ENCODE measurements at places on chromosomes 5 and 9.

DNA sequence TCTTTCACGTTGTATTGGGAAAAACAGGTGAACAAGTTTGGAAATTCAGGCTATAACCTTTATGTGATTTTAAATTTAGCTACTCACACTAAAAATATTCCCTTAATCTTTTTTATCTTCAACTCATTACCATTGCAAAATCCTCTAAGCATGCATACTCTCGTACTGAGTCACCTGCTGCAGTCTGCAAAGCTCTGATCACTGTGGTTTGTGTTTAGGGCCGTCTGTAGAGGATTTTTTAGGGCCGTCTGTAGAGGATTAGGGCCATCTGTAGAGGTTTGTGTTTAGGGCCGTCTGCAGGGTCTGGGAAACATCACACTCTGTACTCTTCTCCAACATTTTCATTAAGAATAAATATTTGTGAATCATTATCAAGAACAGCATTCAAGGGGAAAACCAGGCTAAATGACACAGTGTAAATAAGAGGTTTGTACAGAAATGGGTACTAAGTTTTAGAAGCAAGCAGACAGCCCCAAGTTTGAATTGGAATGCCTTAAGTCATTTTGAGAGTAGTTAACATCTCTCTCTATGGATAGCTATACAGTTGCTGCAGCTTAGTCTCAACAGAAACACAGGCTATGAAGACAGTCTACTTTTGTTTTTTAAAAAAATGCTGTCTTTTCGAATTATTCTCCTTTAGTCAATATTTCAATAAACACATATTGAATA, 155.0 kb upstream of the TSLP start:
- no peak overlapping the region for H3K4me3 ChIP-seq
- peaks cover 30% of the 10 kb centered on the region for H3K4me1 ChIP-seq
- no peaks in the 10 kb centered on the region for H3K27me3 ChIP-seq
- peak overlapping the region; percentile 60 for H3K27ac ChIP-seq

GRCh38 chr5:35182910-35183535, 47.3 kb downstream of the PRLR start:
- no peak overlapping the region for H3K27ac ChIP-seq
- no peaks in the 10 kb centered on the region for H3K27me3 ChIP-seq
- H3K4me3 ChIP-seq: no peak overlapping the region
- H3K36me3 ChIP-seq: no peaks in the 10 kb centered on the region
- no peaks in the 10 kb centered on the region for H3K4me1 ChIP-seq

- no peaks in the 10 kb centered on the region for H3K4me1 ChIP-seq
- no peaks in the 10 kb centered on the region for H3K36me3 ChIP-seq
- H3K27me3 ChIP-seq: no peaks in the 10 kb centered on the region
- H3K4me3 ChIP-seq: no peak overlapping the region
- no peak for DNase-seq
Measured at GRCh38 chr9:136645352-136645902, 17.3 kb upstream of the EGFL7 start.

DNA sequence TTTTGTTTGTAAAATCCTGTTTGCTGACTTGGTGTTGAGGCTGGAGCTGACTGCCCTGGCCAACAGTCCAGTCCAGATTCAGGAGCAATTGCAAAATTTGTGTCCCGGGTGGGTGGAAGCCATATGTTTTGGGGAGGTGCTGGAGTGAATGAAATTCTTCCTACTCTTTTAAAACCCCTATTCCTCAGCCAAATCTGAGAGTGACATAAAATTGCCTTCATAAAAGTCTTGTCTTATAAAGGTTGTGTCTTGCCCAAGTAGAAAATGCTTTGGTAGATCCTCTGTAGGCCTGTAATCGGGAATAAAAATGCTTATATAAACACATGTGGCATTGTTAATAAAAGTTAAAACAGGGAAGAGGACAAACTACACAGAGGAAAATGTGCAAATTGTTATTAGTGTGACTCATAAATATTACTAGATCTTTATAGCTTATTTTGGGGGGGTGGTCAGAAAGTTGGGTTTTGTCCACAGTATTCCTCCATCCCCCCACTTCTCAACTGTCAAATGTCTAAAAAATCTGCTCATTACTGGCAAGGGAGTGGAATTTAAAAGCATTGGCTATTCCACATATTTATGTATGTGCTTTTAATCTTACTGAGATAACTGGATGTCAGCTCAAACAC, 45.6 kb downstream of the NNT start:
- peaks cover 52% of the 10 kb centered on the region for H3K36me3 ChIP-seq
- peaks cover 11% of the 10 kb centered on the region for H3K4me1 ChIP-seq
- no peak for DNase-seq
- H3K4me3 ChIP-seq: no peak overlapping the region
- peak overlapping the region; percentile 72 for H3K27ac ChIP-seq

DNA sequence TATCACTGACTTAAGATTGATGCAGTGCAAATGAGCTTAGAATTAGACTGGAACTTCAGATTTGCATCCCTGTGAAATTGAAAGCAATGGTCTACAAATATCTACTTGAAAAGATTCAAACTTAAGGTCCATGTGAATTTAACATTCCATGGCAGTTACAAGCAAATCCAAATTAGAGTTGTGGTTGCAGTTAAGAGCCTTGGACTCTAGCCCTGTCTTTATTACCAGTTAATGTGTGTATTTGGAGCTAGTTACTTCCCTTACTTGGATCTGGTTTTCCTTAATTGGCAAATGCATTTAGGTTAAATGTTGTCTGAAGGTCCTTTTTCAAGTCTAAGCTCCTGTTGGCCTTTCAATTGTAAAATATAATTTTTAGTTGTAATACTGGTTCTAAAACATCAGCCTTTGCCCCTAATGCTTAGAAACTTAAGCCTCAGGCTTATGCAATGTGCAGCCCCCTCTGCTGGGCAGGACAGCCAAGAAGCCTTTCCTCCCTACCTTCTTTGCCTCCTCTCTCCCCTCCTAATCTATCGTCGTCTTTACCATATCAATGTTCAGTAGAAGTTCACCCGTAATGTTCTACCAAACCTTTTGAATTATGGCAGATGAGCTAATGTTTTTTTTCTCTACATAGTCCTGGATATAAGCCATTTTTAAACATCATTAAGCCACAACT, 59.5 kb downstream of the ERMP1 start:
- H3K4me3 ChIP-seq: no peak overlapping the region
- no peaks in the 10 kb centered on the region for H3K4me1 ChIP-seq
- H3K36me3 ChIP-seq: peaks cover 64% of the 10 kb centered on the region
- DNase-seq: no peak
- H3K27ac ChIP-seq: no peak overlapping the region
- H3K27me3 ChIP-seq: no peaks in the 10 kb centered on the region

DNA sequence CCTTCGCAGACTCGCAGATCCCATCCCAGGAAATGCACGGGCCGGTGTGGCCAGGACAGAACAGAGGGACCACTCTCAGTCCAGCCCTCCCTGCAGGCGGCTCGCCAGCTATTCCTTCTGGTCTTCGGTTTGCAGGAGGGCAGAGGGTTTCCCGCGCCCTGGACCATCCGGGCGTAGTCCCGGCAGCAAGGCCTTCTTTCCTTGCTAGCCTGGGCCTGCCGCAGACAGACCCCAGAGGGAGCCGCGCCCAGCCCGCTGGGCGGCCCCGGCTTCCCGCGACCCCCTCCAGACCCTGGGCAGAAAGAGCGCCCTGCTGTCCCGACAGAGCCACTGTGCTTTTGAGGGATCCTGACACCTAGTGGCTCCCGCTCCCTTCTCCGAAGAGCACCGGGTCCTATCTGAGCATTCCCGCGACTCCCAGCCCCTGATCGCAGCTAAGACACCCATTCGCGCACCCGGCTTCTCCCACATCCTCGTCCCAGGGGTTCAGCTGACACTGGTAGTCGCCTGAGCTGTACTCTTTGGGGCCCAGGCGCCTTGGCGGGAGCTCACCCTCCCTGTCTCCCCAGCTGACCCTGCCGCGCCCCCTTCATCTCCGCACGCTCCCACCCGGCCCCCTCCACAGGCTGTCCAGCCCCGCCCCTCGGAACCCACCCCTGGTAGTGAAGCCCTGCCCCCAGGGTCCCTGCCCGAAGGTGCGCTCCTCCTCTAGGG, 1.1 kb downstream of the CFAP90 start:
- peaks cover 5% of the 10 kb centered on the region for H3K27me3 ChIP-seq
- H3K36me3 ChIP-seq: no peaks in the 10 kb centered on the region
- DNase-seq: no peak
- peaks cover 3% of the 10 kb centered on the region for H3K4me1 ChIP-seq
- no peak overlapping the region for H3K27ac ChIP-seq
- peak overlapping the region; percentile 58 for H3K4me3 ChIP-seq
